A549 treated with AZD2906 at 1 μM for 4 hours (cell line): ENCODE measurements at places on chromosomes 1 and 21. TPM values are rescaled to one million over a fixed set of nuclear protein-coding genes. Genes with fewer than 3 reads are reported as not detected.

The SLAMF1 gene
- total RNA-seq, result not detected in 5 replicates

The PRKAA2 gene
- total RNA-seq, result 1.5 to 2.0 TPM (median 1.9 TPM) in 5 replicates

The GUCA2B gene
- 0.20 to 0.49 TPM (median 0.37 TPM) in 5 replicates for total RNA-seq

The WLS gene
- total RNA-seq, result 15.1 to 19.8 TPM (median 15.3 TPM) in 5 replicates
